ENCODE measurements at places on chromosomes 11 and 22.

GRCh38 chr22:37516456-37516855 is 2.8 kb downstream of the CARD10 start:
- no peak for DNase-seq

DNA sequence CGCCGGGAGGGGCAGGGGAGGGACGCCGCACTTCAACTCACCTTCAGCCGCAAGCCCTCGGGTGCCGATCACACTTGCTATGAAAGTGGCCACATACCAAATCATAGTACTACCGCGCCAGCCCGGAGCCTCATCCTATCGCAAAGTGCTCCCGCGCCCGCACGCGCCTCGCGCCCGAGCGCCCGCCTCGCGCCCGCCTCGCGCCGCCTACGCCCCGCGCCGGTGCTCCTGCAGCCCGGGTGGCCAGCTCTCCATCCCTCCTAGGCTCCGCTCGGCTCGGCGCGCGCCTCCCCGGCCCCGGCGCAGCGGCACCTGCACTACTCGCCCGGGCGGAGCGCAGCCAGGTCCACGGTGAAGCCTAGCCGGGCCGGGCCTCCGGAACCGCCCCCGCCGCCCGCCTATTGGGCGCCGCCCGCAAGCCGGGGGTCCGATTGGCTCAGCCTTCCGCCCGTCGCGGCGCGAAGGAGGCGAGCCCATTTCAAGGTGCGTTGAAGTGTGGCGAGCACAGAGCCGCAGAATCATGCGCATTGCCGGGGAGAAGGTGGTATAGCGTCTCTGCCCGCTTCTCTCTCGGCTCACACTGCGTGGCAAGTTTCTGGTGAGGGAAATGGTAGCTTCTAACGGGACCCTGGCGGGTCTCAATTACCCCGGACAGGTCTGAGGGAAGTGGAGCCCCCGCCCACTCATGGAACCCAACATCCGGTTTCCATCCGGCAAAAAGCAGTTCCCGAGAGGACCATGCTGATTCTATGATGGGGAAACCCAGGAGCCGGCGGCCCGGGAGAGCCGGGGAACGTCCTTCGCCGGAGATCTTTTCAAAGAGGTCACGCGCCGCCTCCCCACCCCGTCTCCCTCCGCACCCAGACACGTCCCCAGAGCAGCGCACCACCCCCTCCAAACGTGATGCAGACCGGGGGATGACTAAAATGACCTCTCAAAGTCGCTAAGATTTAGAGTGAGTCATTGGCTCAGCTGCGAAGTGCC is at the start of gene IGSF9B:
Gene IGSF9B (minus strand): TSS at position 319 of the 984 bp plus-strand sequence. CDS start 214 bp downstream, at position 105.
- peak; percentile 98 for DNase-seq

- no peak for DNase-seq
These were observed 121.4 kb downstream of the MICAL3 start for GRCh38 chr22:17902960-17903359.

- DNase-seq: no peak
These were observed 31.7 kb upstream of the ABCC8 start for GRCh38 chr11:17508306-17508705.

DNA sequence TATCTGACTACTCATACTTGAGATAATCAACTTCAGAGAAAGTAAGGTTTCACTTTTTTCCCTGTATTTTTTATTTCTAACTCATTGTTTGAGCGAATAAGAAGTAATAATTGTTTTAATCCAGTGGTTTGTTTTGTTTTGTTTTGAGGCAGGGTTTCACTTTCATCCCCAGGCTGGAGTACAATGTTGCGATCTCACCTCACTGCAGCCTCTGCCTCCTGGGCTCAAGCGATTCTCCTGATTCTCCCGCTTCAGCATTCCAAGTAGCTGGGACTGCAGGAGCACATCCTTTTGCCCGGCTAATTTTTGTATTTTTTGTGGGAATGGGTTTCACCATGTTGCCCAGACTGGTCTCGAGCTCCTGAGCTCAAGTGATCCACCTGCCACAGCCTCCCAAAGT is 8.6 kb downstream of the GTF2H1 start:
- no peak for DNase-seq

GRCh38 chr11:8683115-8683807 is 669 bp downstream of the RPL27A start:
- DNase-seq: no peak

DNA sequence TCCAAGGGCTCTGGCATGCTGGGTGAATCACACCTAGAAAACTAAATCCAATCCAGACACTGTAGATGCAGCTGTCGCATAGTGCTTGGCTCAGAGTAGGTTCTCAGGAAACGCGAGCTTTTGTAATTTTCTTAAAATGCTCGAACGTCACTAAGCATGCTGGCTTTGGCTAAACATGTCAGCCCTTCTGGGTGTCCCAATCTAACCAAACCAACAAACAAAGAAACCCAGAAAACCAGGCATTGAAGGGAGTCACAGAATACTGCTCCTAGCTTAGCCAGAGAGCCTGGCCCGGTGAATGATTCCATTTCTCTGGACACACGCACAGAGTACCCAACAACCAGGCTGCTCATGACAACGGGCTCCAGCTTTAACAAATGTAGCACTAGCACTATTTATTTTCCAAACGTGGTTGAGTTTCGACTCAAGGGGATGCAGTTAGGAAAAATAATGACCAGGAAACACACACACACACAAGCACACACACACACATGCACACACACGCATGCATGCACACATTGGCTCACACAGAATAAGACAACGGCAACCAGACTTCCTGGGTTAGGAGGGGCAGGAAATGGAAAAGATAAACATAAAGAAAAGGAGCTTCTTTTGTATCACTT is 492.6 kb downstream of the MIAT start:
- no peak for DNase-seq

DNA sequence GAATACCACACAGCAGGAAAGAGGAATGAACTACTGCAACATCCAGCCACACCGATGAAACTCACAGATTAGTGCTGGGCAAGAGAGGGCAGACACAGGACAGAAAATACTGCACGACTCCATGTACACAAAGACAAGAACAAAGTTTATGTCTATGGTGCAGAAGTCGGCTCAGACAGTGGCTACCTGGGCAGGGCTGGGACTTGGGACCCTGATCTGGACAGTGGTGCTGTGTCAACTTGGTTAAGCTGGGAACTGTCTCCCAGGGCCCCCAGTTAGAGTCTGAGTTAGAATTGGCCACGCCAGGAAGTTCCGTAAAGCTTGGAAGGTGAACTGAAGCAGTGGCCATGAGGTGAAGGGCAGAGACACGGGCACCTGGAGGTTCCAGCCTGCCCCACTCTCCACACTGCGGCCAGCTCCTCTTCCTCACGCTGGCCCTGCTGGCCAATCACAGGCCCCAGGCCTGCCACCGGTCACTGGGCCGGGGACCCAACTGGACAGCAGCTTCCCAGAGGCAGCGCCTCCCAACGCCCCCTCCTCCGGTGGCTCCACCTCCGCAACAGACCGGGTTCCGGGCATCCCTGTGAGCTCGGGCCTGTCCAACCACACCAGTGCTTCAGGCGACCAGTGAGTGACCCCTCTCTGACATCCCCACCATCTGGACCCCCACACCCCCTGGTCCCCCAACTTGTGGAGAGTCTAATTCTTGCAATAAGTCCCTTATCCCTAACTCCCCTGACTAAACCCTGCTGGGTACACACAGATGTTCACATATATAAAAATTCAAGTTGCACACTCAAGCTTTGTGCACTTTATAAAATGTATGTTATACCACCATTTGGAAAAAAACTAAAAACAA is 93.7 kb downstream of the MICAL3 start:
- DNase-seq: no peak

DNA sequence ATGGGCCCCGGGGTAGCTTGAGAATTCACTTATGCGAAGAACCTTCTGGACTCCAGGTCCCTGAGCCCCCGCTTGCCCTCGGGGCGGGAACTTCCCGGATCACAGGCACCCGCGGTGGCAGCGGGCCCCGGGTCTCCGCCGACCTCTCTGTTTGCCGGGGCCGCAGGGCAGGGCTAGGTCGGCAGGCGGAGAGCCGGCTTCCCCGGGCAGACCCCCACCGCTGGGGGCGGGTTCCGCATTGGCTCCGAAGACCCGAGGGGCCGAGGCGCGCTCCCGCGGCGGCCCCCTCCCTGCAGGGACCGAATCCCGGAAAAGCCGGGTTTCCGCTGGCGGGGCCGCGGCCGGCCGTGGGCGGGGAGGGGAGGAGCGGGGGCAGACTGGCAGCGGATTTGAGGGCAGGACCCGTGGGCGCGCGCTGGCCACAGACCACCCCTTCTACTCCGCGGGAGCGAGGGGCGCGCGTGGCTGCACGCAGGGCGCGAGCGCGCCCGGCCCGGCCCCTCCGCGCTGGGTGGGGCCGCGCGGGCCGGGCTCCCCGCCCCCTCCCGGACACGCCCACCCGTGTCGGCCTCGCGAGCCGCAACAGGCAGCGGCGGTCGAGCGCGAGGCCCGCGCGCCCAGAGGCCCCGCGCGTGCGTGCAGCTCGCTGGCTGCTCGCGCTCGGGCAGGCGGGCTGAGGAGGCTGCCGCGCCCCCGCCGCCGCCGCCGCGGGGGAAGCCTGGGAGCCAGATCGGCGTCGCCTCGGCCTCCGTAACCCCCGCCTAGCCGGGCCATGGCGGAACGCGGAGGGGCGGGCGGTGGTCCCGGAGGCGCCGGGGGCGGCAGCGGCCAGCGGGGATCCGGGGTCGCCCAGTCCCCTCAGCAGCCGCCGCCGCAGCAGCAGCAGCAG is at the start of gene PACS1:
Gene PACS1 (plus strand): TSS at position 558 of the 889 bp plus-strand sequence. CDS start 215 bp downstream, at position 773.
- peak; percentile 90 for DNase-seq

GRCh38 chr22:30514252-30514651 is 8.8 kb upstream of the SEC14L4 start:
- no peak for DNase-seq

GRCh38 chr11:62599069-62599696 is 2.5 kb downstream of the MTA2 start:
- DNase-seq: peak; percentile 97

DNA sequence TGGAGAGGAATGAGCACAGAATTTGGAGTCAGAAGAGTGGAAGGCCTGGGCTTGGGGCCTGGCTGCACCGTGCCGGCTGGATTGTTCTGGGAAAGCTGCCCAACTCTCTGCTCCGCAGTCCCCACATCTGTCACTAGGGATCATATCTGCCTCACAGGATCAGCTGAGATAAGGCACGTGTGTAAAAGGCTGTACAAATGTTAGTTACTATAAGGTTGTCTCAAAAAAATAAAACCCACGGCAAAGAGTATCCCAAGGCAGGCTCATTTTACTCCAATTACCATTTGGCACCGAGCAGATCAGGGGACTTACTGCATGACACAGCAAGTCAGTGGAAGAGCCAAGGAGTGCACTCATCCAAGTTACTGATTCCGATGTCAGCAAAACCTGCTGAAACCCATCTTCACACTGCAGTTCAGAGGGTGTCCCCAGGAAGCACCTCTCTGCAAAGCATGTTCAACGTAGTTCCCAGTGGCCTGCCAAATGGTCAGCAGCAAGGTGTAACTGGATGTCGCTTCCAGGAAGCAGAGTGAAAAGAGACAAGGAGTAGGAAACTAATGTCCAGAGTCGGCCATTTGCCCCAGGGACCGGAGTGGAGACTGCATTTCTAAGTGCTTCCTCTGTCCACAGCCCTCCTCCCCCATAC is 18.1 kb upstream of the MRTFA start:
- peak; percentile 73 for DNase-seq

GRCh38 chr11:118635237-118635591 is 27.8 kb downstream of the PHLDB1 start:
- DNase-seq: no peak

DNA sequence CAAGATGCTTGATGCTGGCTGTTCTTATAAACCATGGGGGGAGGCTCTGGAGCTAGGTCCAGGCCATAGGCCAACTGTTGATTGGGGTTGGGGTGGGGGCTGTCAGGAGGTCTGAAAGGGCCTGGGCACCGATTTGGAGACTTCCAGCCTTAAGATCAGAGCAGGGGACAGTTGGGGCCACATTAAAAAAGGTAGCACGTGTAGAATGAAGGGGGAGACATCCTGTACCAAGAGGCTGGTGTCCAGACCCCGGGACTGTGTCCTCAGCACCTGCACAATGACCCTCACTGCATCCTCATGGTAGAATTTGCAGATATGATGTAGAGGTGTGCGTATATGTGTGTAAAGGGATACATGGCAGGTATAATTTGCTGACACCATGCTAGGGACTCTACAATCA is 12.4 kb upstream of the TBX1 start:
- DNase-seq: no peak

DNA sequence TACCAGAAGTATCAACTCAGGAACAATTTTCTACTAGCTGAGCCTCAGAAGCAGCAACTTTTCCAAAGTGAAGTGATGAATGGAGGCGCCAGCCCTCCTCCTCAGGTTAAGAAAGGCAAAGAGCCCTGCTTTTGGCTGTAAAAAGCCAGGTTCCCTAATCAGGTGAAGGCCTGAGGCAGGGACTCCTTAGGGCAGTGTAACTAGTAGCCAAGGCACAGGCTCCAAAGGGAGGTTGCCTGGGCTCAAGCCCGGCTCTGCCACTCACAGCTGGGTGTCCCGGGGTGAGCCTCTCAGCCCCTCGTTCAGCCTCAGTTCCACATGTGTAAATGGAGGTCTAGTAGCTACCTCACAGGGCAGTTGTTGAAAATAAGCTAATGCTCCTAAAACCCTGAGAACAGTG is 19.5 kb downstream of the TSKU start:
- peak; percentile 63 for DNase-seq

- DNase-seq: no peak
These were observed 44.0 kb downstream of the SPATA19 start for GRCh38 chr11:133801356-133801755.

DNA sequence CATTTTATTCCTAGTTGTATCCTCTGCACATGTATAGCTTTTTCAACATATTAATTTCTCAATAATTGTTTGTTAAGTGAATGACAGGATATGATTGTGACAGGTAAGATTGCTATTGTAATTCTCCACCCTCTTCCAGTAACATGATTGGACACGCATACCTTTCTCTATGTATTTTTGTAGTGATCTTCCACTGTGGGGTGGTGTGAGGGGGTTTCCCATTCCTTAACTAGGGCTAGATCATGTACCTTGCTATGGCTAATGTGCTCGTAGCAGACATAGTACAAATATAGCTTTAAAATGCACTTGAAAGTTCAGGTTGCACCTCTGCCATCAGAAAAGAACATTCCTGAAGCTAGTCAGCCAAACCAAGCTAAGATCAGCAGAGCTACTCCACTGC is 2392.8 kb upstream of the RAG2 start:
- DNase-seq: no peak
